GM23248 (cell line): ENCODE measurements at places on chromosomes 13 and 19. TPM values are rescaled to one million over a fixed set of nuclear protein-coding genes. Genes with fewer than 3 reads are reported as not detected.

GRCh38 chr13:51152701-51153100 lies 41.6 kb upstream of the C13orf42 start:
- DNase-seq = peak; percentile 14
- no peak overlapping the region for H3K4me3 ChIP-seq
- H3K27ac ChIP-seq = no peak overlapping the region
- H3K4me1 ChIP-seq = no peaks in the 10 kb centered on the region

DNA sequence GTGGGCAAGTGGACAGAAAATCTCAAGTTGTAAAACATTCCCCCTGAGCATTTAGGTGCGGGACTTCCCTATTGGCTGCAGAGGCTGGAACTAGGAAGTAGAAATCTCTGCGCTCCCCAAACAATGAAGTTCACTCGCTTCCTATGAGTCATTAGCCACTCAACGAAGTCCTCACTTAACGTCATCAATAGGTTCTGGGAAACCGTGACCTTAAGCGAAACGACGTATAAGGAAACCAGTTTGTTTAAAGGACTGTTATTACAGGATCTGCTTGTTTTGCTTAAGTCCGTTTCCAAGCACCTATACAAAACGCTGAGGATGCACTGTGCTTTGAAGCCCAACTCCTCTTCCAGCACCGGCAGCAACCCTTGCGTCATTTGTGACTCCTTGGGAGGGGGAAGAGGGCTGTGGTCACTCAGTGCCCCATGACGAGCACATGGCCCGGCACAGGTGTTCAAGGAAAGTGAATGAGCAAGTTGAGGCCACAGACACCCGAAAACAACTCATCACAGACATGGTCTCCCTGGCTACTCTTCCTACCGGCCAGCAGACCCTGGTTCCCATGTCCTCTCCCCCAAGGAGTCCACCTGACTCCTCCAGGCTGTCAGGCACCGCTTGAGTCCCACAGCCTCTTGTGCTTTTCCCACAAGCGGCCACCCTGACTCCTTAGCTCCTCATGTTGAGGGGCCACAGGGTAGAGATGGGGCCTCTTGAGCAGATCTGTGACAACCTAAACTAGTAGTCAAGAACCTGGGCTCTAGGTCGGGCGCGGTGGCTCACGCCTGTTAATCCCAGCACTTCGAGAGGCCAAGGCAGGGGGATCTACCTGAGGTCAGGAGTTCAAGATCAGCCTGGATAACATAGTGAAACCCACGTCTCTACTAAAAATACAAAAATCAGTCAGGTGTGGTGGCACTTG lies 4.8 kb downstream of the RPS16 start:
- H3K27ac ChIP-seq = no peak overlapping the region
- no peaks in the 10 kb centered on the region for H3K27me3 ChIP-seq
- H3K4me1 ChIP-seq = peaks cover 29% of the 10 kb centered on the region
- H3K4me3 ChIP-seq = no peak overlapping the region

DNA sequence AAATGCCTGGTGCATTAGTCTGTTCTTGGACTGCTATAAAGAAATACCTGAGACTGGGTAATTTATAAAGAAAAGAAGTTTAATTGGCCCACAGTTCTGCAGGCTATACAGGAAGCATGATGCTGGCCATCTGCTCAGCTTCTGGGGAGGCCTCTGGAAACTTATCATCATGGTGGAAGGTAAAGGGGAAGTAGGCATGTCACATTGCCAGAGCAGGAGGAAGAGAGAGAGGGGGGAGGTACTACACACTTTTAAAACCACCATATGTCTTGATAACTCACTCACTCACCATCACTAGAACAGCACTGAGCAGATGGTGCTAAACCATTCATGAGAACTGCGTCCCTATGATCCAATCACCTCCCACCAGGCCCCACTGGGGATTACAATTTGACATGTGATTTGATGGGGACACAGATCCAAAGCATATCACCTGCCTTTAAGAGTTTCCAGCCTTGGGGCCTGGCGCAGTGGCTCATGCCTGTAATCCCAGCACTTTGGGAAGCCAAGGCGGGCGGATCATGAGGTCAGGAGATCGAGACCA lies 219.0 kb downstream of the KATNAL1 start:
- no peaks in the 10 kb centered on the region for H3K27me3 ChIP-seq
- DNase-seq = no peak
- H3K27ac ChIP-seq = no peak overlapping the region
- H3K4me3 ChIP-seq = no peak overlapping the region

- H3K36me3 ChIP-seq = no peaks in the 10 kb centered on the region
- no peaks in the 10 kb centered on the region for H3K4me1 ChIP-seq
- peaks cover 21% of the 10 kb centered on the region for H3K27me3 ChIP-seq
- no peak overlapping the region for H3K4me3 ChIP-seq
- DNase-seq = no peak
Observed at GRCh38 chr13:112998521-112999280, 29.7 kb downstream of the MCF2L start.

GRCh38 chr13:45851171-45851921 lies at the start of gene SIAH3:
TSS of gene SIAH3 (minus strand) at chr13:45851753. CDS start at chr13:45851629, 124 bp downstream.
- H3K27ac ChIP-seq = no peak within 1 kb of the TSS
- no peak within 1 kb of the TSS for H3K4me3 ChIP-seq
- no peaks in the 10 kb centered on the region for H3K4me1 ChIP-seq
- peaks cover 75% of the 10 kb centered on the region for H3K27me3 ChIP-seq
- no peaks in the 10 kb centered on the region for H3K36me3 ChIP-seq

GRCh38 chr19:57191141-57192076 lies at the start of gene ZNF264:
TSS of gene ZNF264 (plus strand) at chr19:57191500. CDS start at chr19:57191914, 414 bp downstream.
- H3K4me3 ChIP-seq = peak within 1 kb of the TSS; percentile 95
- H3K27me3 ChIP-seq = no peaks in the 10 kb centered on the region
- peaks cover 7% of the 10 kb centered on the region; the same call in 1 of the 2 replicates for H3K4me1 ChIP-seq
- DNase-seq = peak; percentile 96
- peak within 1 kb of the TSS; percentile 63 for H3K27ac ChIP-seq
- H3K36me3 ChIP-seq = peaks cover 17% of the 10 kb centered on the region

DNA sequence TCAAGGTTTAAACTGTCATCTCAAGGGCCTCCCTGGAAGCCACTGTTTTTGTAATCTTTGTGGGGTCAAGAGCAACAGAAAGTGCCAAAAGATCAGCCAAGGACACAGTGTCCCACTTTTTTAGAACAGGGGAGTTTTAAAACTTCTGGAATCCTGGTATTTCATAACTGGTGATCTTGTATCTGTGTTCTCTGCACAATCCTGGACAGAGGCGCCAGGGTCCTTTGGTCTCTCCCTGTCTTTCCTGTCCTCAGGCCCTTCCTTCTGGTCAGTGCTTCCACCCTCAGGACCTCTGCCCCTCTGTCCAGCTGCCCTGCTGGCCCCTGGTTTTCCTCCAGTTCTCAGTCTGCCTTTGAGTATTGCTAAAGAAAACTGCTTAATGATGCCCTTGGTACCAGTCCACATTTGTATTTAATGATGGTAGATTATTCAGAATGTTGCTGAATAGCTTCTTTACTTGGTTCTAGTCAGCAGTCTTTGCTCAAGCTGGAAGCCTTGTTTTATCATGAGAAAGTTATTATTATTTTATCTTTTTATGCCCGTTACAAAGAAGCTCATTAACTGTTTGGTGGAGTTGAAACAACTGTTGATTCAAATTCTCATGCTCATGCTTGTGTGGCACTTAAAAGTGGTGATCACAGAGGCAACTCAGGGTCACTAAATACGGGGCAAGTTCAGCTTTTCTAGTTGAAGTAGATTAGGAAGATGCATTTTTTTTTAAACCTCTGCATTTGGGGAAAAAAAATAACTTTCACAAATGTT lies 47.5 kb downstream of the WASF3 start:
- H3K4me3 ChIP-seq = no peak overlapping the region
- DNase-seq = no peak
- H3K27ac ChIP-seq = no peak overlapping the region
- H3K27me3 ChIP-seq = no peaks in the 10 kb centered on the region

DNA sequence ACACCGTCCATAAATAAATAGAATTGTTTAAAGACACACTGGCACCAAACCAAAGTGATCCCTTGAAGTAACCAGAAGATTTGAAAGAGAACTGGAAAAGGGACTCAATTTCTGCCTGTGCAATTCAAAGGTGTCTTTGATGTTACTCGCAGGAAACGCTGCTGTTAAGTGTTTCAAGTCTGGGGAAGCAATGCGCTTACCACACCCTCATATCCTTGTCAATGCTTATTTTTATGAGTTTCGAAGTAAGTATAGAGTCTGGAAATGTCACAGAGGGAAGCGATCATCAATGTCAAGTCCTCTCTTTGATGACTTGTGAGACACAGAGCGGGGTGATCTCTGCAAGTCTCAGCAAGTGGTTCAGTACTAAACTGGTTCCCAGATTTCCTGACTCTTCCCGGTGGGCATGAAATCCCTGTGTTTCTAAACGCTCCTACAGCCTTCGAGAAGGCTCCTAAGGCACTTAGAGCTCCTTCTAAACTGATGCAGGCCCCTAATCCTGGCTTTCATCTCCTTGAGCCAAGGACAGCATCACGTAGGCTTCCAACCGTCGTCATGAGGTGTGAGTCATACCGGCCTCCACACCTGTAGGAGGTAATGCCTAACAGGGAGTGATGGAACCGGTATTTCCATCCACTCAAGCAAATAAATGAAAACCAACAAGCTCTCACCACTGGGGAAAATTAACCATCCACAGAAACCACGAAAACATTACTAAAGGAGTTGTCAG lies 22.8 kb downstream of the SYDE1 start:
- H3K27me3 ChIP-seq = no peaks in the 10 kb centered on the region
- H3K4me1 ChIP-seq = 0 out of 2 replicates have a peak, but pooled peaks cover 5% of the 10 kb centered on the region
- DNase-seq = no peak
- H3K27ac ChIP-seq = no peak overlapping the region
- H3K4me3 ChIP-seq = no peak overlapping the region

DNA sequence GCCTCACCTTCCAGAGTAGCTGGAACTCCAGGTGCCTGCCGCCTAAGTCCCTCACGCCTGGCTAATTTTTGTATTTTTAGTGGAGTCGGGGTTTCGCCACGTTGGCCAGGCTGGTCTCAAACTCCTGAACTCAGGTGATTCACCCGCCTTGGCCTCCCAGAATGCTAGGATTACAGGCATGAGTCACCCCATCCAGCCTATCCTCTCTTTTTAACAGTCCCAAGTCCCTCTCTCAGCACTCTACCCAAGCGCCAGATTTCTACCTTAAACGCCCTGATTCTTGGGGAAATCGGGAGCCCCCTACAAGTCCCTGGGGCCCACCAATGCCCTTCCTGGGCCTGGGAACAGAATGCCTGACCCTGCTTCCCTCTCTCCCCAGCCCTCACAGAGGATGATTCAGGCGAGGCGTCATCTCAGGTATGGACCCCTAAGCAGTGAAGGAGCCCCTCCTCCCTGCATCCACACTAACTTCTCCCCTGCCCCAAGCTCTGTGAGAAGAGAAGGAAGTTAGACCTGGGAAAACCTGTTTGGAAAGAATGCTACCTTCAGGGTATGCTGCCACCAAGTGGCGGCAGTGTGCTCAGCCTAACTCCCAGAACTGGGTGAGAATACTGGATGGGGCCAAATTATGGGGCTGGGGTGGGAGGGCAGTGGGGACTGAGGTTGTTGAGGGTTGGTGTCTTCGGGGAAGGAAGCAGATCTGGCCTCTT lies 20.8 kb upstream of the EBI3 start:
- DNase-seq = peak; percentile 48
- H3K27ac ChIP-seq = no peak overlapping the region
- no peaks in the 10 kb centered on the region for H3K36me3 ChIP-seq
- H3K27me3 ChIP-seq = no peaks in the 10 kb centered on the region

GRCh38 chr13:43758834-43759233 lies 27.9 kb downstream of the ENOX1 start:
- no peak for DNase-seq
- no peak overlapping the region for H3K27ac ChIP-seq
- H3K36me3 ChIP-seq = no peaks in the 10 kb centered on the region
- no peaks in the 10 kb centered on the region for H3K27me3 ChIP-seq

Gene ADGRE2
- not detected in 2 replicates for total RNA-seq

Gene CACNG6
- total RNA-seq = not detected in 2 replicates

Gene POGLUT2
- 26.0 and 26.7 TPM in 2 replicates for total RNA-seq
